ENCODE measurements at places on chromosomes 4 and X. TPM values are rescaled to one million over a fixed set of nuclear protein-coding genes. Genes with fewer than 3 reads are reported as not detected.

DNA sequence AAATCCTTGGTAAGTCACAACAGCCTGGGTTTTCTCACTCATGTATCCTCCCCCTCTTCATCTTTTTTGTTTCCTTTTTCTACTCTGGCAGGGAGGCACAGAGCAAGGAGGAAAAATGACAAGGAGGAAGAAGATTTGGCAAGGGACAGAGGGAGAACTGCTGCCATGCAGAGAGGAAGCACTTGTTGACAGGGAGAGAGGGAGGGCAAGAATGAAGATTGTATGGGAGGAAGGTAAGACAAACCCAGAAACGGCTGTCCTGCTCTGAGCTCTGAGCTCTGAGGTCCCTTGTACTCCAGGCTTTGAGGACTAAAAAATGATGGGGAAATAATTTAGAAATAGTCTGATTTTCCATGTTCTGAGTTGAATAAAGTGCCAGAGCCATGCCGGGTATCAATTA is 123.9 kb downstream of the DCHS2 start:
- H3K27ac ChIP-seq: no peak overlapping the region
- no peak overlapping the region for H3K4me3 ChIP-seq
- H3K4me1 ChIP-seq: no peaks in the 10 kb centered on the region
- H3K36me3 ChIP-seq: no peaks in the 10 kb centered on the region
- no peaks in the 10 kb centered on the region for H3K27me3 ChIP-seq

DNA sequence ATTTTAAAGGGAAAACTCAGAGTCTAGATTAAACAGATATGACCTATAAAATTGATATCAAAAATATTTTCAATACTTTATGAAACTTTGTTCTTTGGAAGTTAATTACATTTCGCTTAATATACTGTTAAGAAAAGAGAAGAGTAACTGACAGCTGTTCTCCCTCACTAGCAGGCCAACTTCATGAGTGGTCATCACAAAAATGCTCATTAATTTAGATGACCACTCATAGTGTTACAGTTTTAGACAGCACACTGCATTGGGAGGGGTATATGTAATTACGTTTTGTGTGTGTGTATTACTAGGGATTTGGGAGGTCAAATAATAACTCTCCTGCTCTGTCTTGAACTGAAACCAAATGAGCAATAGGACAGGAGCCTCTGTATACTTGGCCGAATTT is 80.2 kb upstream of the EDNRA start:
- H3K4me3 ChIP-seq: no peak overlapping the region
- H3K4me1 ChIP-seq: no peaks in the 10 kb centered on the region
- no peaks in the 10 kb centered on the region for H3K27me3 ChIP-seq
- H3K36me3 ChIP-seq: no peaks in the 10 kb centered on the region
- no peak overlapping the region for H3K27ac ChIP-seq

DNA sequence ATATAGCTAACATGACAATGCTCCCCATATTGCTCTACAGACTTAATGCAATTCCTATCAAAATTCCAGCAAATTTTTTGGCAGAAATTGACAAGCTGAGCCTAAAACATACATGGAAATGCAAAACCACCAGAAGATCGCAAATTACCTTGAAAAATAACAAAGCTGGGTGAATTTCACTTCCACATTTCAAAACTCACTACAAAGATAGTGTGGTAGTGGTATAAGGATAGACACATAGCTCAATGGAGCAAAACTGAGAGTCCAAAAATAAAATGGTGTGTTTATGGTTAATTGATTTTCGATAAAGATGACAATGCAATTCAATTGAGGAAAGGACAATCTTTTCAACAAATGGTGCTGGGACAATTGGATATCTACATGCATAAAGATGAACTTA is 65.8 kb downstream of the SLC9A7 start:
- H3K4me3 ChIP-seq: no peak overlapping the region
- no peaks in the 10 kb centered on the region for H3K4me1 ChIP-seq
- no peaks in the 10 kb centered on the region for H3K27me3 ChIP-seq
- no peak overlapping the region for H3K27ac ChIP-seq
- no peaks in the 10 kb centered on the region for H3K36me3 ChIP-seq

DNA sequence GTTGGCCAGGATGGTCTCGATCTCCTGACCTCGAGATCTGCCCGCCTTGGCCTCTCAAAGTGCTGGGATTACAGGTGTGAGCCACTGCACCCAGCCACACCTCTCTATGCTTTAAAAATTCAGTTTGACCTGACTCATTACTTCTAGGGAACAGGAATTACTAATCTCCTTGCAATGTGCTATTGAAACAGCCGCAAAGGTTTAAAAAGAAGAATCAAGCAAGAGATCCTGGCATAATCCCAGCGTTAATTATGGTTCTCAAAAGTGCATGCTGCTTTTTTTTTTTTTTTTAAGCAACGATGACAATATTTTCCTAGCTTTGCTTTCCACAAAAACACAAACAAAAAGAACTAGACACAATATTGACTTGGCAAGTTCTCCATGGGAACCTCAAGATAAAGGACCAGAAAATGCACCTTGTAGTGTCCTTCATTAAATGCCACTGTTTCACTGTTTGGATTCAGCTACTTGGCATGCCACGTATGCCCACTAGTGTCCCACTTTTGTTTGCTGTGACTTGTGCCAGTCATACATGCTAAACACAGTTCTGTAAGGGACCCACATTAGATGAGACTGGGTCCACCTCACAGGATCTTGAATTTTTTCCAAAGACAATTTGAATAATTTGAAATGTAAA is 112.6 kb upstream of the PPARGC1A start:
- H3K4me1 ChIP-seq: peaks cover 7% of the 10 kb centered on the region
- no peak overlapping the region for H3K4me3 ChIP-seq
- H3K27me3 ChIP-seq: no peaks in the 10 kb centered on the region
- H3K27ac ChIP-seq: no peak overlapping the region

DNA sequence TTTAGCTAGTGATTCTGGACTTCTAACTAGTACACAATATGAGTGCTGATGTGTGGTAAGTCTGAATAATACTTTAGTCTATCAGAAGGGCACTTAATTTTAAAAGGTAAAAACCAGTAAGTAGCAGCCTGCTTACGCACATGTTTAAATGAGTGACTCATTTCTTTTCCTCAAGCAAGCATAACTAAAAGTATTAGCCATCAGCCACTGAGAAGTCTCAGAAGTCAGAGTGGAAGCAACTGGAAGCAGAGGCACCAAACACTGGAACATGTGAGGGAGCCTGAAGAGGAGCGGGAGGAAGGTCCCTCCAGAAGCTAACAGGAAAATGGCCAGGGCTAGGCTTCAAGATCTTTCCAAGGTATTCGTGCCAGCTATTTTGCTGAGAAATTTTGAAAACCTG is 257.7 kb downstream of the RAPGEF2 start:
- no peak overlapping the region for H3K4me3 ChIP-seq
- H3K27me3 ChIP-seq: no peaks in the 10 kb centered on the region
- peak; percentile 96 for DNase-seq
- peaks cover 19% of the 10 kb centered on the region for H3K4me1 ChIP-seq

DNA sequence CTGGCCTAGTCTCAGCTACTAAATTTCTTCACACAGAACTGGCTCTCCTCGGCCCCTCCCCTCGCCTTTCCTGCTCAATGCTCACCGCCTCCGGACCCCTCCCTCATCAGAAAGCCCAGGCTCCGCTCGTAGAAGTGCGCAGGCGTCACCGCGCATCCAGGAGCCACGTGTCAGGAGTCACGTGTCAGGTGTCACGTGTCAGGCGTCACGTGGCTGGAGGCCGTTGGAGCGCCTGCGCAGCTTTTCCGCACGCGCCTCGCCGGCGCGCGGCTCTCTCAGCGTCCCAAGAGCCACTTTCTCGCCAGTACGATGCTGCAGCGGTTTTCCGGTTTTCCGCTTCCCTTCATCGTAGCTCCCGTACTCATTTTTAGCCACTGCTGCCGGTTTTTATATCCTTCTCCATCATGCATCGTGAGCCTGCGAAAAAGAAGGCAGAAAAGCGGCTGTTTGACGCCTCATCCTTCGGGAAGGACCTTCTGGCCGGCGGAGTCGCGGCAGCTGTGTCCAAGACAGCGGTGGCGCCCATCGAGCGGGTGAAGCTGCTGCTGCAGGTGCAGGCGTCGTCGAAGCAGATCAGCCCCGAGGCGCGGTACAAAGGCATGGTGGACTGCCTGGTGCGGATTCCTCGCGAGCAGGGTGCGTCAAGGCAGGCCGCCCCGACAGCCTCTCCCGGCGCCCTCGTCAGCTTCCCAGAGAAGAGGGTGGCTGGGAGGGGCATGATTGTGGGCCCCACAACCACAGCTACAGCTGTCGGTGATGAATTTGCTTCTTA is at the start of gene SLC25A31:
SLC25A31 (plus strand) TSS at position 259 of the 772 bp plus-strand sequence; CDS start at position 405, 146 bp downstream.
- no peaks in the 10 kb centered on the region for H3K36me3 ChIP-seq
- no peaks in the 10 kb centered on the region for H3K4me1 ChIP-seq
- no peak within 1 kb of the TSS for H3K27ac ChIP-seq
- DNase-seq: no peak
- no peaks in the 10 kb centered on the region for H3K27me3 ChIP-seq

DNA sequence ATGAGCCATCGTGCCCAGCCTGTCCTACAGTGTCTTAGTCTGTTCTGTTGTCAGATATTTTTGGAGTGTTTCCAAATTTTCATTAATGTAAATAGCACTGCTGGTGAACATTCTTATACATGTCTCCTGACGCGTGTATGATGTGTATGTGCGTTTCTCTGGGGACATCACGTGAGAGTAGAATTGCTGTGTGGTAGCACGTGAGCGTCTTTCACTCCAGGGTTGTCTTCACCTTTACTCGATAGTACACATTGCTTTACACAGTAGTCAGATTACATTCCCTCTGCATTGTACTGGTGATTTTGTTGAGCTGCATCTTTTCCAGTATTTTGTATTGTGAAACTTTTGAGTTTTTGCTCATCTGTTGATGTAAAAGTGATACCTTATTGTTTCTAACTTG is 60.0 kb downstream of the ARHGAP10 start:
- H3K27me3 ChIP-seq: no peaks in the 10 kb centered on the region
- H3K4me3 ChIP-seq: no peak overlapping the region
- no peak overlapping the region for H3K27ac ChIP-seq
- H3K36me3 ChIP-seq: no peaks in the 10 kb centered on the region
- peaks cover 13% of the 10 kb centered on the region for H3K4me1 ChIP-seq
- no peak for DNase-seq

DNA sequence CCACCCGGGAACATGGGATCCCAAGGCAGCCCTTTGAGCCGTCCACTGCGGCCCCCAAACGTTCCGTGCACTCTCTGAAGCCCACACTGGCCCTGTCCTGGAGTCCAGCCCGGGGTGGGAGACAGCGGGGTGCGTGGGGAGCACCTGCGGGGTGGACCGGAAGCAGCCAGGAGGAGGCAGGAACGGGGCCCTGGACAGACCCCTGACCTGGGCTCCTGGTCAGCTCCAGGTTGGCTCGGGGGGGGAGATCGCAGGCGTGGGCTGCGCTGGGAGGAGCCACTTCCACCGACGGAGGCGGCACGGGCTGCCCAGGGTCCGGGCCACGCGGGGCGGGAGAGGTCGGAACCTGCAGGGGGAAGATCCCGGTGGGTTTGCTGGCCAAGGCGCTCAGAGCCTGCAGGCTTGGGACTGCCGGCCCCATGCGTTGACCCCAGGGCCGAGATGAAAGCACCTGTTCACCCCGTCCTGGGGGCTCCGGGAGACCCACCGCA is 5.7 kb upstream of the PLCXD1 start:
- peaks cover 11% of the 10 kb centered on the region for H3K4me1 ChIP-seq
- H3K27ac ChIP-seq: no peak overlapping the region
- no peak overlapping the region for H3K4me3 ChIP-seq
- H3K27me3 ChIP-seq: no peaks in the 10 kb centered on the region
- no peak for DNase-seq

GRCh38 chr4:145623831-145624230 is 4.6 kb downstream of the MMAA start:
- peak; percentile 42 for DNase-seq
- no peak overlapping the region for H3K4me3 ChIP-seq
- H3K27me3 ChIP-seq: no peaks in the 10 kb centered on the region

GRCh38 chr4:54661686-54662085 is 3.9 kb downstream of the KIT start:
- H3K27ac ChIP-seq: peak overlapping the region; percentile 69
- no peak overlapping the region for H3K4me3 ChIP-seq
- H3K27me3 ChIP-seq: peaks cover 8% of the 10 kb centered on the region

- peak; percentile 2 for DNase-seq
- H3K27ac ChIP-seq: no peak overlapping the region
- no peaks in the 10 kb centered on the region for H3K4me1 ChIP-seq
- no peak overlapping the region for H3K4me3 ChIP-seq
- no peaks in the 10 kb centered on the region for H3K36me3 ChIP-seq
- H3K27me3 ChIP-seq: no peaks in the 10 kb centered on the region
Observed at GRCh38 chr4:61277785-61278760, 77.9 kb downstream of the ADGRL3 start.

DNA sequence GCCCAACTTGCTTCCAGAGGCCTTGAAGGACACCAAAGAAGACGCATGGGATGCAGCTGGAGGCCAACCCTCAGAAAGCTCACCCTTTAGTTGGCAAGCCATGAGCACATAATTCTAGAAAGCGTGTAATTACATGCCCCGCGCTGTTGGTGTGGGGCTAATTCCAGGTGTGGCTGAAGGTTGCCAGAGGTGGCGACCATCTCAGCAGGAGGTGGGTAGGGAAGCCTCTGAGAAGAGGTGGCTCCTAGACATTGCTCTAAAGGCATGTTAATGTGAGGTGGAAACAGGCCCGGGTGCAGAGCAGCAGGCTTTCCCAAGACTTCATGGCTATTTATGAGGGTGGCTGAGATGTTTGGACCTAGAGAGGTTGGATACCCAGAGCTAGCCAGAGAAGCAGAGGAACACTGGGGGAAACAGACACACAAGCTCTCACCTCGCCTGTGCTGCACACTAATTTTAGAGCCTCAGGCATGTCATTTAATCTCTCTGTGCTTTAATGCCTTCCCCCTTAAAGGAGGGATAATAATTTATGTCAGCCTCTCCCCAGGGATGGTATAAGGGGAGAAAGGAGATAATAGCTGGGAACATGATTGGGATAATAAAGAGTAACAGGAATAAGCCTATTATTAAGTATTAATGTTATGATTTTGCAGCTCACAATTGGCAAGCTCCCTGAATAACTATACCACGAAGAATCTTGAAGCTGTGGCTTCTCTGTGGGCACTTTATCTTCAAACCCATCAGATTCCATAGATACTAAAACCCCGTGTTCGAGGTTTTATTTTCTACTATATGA is 60.0 kb upstream of the HELT start:
- H3K4me3 ChIP-seq: no peak overlapping the region
- no peak for DNase-seq

- no peaks in the 10 kb centered on the region for H3K36me3 ChIP-seq
- no peak overlapping the region for H3K4me3 ChIP-seq
- DNase-seq: no peak
- no peak overlapping the region for H3K27ac ChIP-seq
Observed at GRCh38 chr4:46649390-46649789, 259.5 kb upstream of the GABRA2 start.

DNA sequence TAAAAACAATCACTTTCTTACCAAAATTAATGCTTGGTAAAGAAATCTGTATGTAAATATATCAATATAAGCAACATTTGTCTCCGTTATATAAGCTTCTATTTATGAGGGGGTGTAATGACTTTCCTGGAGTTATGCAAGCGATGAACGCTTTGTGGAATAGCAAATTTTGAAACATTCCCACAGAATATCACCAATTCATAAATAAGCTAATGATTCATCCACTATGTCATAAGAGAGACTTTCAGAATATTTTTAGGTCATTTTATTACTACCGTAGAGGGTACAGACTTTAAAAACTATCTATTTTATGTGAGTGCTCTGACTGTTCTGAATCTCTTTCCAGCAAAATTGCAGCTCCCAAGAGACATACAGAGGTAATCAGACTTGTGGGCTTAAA is 179.5 kb upstream of the FTHL17 start:
- no peak for DNase-seq
- no peaks in the 10 kb centered on the region for H3K36me3 ChIP-seq
- no peak overlapping the region for H3K4me3 ChIP-seq
- no peak overlapping the region for H3K27ac ChIP-seq
- no peaks in the 10 kb centered on the region for H3K4me1 ChIP-seq
- no peaks in the 10 kb centered on the region for H3K27me3 ChIP-seq

Gene SSX4
- total RNA-seq: not detected

Gene FRMPD3
- 2.8 TPM for total RNA-seq

Data from astrocyte (in vitro differentiated cells and primary cell).